ENCODE measurements at places on chromosomes 13 and 19.

- DNase-seq, result no peak
Measured at GRCh38 chr19:38449518-38449917, 16.0 kb downstream of the RYR1 start.

GRCh38 chr13:26629260-26629825, 71.9 kb downstream of the WASF3 start:
- no peak for DNase-seq

- peak; percentile 81 for DNase-seq
Measured at GRCh38 chr13:40026174-40026585, 370.7 kb downstream of the COG6 start.

DNA sequence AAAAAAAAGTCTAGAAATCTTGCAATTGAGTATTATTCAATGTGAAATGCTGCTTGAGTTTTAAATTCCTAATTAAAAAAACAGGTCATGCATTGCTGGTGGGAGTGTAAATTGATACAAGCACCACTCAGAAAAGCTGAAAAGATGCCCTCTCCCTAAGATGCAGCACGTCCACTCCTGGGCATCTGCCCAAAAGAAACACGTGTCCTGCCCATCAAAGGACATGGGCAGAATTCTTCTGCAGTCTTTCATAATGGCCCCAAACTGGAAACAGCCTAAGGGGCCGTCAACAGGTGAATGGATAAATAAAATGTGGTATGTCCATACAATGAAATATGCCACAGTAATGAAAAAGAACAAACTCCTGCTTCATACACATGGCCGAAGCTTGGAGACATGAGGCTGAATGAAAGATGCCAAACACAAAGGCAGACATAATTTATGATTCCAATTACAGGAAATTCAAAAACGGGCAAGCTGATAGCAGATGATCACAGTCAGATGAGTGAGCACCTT, 7.8 kb downstream of the POU2F2 start:
- DNase-seq, result no peak

- DNase-seq, result no peak
Measured at GRCh38 chr19:56942756-56943155, 102.2 kb upstream of the PEG3 start.

DNA sequence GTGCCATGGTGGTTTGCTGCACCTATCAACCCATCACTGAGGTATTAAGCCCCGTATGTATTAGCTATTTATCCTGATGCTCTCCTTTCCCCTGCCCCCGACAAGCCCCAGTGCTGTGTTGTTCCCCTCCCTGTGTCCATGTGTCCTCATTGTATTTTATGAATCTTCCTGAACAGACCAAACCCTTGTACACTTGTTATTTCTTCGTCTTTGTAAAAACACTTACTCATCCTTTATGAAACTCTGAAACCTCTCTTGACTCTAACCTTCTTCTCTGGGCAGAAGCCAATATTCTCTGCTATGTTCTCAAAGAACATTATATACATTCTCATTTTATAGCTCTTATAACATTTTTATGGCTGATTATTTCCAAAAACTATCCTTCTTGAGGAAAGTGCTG, 746.9 kb downstream of the EFNB2 start:
- no peak for DNase-seq

- DNase-seq, result no peak
Measured at GRCh38 chr19:1153891-1154730, 20.0 kb downstream of the SBNO2 start.
